Fibroblast of skin of left biceps (primary cell): ENCODE measurements at places on chromosomes 1 and 21.

DNA sequence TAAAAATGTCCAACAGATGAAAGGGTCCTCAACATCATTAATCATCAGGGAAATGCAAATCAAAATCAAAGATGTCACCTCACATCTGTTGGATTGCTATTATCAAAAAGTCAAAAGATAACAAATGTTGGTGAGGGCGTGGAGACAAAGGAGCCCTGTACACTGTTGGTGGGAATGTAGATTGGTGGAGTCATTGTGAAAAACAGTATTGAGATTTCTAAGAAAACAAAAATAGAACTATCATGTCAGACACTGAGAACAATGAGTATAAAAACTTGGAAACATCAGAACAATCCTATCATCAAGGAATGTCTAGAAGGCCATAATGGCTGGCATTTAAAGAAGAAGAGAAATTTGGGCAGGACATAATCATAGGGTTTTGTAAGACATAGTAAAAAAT is 209.2 kb upstream of the PTGFR start:
- DNase-seq, result no peak

GRCh38 chr1:117794073-117794472 is 135.3 kb downstream of the GDAP2 start:
- no peak for DNase-seq

DNA sequence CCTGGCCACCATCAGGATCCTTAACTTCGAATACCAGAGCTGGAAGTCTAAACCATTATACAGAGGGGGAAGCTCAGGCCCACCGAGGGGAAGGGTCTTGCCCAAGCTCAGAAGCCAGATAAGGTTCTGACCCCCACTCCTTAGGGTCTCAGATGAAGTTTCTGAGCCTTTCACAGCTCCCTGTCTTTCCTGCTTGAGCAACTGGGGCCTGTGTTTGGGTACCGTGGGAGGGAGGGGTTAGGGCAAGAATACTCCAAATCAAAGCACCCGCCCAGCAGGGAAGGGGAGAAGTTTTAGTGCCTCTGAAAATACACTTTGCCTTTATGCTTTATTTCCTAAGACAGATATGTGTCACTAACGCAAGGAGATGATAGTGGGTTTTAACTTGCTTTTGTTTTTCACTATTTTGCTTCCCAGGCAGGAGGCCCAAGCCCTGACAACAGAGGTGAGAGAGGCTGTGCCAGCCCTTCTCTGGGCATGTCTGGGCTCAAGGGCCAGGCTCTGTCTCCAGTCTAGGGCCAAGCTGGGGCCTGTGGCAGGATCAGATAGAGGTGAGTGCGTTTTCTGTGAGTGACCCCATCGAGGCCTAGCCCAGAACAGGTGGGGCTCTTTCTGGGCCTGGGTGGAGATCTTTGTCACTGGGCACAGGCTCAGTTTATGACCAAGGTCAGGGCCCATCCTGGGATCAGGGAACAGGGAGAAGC is 20.5 kb upstream of the TENT5B start:
- no peak for DNase-seq

DNA sequence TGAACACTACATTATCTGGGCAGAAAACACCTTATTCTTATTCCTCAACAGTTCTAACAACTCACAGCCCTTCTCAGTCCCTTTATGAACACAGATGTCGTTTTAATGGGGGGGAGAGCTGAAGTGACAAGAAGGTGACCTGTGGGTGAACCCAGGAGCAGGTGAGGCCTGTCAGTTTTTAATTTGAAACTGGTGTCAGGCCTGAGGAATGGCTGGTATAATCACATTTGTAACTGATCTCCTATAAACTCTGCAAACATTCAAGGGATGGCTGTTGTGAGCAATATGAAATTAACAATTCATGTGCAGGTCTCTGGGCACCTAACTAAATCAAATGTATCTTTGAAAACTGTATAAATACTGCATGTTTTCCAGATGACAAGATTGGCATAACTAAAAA is 362.1 kb upstream of the NR5A2 start:
- no peak for DNase-seq

DNA sequence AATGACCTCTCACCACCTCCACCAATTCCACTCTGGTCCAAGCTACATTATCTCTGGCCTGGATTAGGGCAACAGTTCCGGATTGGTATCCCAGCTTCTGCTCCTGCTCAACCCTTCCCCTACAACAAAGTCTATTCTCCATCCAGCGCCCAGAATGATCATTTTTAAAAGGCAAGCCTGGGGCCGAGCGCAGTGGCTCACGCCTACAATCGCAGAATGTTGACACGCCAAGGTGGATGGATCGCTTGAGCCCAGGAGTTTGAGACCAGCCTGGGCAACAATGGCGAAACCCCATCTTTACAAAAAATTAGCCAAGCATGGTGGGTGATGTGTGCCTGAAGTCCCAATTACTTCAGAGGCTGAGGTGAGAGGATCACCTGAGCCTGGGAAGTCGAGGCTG is 2.2 kb downstream of the LYST start:
- no peak for DNase-seq

DNA sequence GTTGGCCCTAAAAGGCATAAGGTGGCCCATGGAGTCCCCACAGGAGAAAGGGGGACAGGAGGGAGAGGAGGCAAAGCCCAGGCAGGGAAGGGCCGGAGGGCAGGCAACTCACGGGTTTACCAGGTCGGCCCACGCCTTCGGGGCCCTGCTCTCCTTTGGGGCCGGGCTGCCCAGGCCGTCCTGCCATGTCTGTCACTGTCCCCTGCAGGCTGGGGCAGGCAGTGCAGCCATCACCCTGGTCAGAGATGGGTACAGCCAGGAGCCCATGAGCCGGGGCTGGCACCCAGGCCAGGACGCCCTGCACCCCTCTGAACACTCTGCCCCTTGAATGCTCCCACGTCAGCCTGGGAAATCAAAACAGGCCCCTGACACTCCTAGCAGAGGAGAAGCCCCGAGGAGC is 19.8 kb downstream of the COL16A1 start:
- no peak for DNase-seq

DNA sequence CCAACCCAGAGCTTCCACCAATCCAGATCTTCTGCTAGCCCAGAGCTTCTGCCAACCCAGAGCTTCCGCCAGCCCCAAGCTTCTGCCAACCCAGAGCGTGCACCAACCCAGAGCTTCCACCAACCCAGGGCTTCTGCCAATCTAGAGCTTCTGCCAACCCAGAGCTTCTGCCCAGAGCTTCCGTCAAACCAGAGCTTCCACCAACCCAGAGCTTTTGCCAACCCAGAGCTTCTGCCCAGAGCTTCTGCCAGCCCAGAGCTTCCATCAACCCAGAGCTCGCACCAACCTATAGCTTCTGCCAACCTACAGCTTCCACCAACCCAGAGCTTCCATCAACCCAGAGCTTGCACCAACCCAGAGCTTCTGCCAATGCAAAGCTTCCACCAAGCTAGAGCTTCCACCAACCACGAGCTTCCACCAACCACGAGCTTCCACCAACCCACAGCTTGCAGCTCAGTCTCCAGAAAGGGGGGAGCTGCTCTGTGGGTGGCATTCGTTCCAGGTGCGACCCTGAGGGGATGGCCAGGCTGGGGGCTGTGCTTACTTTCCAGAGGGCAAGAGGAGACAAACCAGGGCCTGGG is 23.8 kb downstream of the CRYAA start:
- no peak for DNase-seq

GRCh38 chr21:34821717-34822116 is 152.9 kb downstream of the CLIC6 start:
- DNase-seq, result no peak

DNA sequence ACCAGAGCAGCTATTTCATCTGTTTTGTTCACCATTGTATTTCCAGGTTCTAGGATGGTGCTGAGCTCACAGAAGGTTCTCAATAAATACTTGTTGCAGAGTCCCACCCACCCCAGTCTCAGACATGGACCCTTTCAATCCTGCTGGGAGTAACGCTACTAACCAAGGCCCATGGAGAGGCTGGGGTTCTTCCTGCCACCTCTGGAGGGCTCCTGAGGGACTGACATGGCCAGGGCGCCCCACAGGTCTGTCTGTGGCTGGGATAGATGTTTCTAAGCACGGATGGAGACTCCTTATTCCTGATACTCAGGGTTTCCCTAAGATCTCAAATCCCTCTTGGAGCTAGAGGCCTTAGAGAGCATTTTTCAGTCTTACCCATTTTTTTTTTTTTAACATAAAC is 87.4 kb downstream of the EPHB2 start:
- no peak for DNase-seq

- no peak for DNase-seq
Observed at GRCh38 chr1:172400722-172401105, 19.8 kb upstream of the C1orf105 start.

- no peak for DNase-seq
Observed at GRCh38 chr21:36159356-36159921, 2.8 kb downstream of the DOP1B start.

- DNase-seq, result no peak
Observed at GRCh38 chr1:54355931-54356679, 50.1 kb downstream of the SSBP3 start.

DNA sequence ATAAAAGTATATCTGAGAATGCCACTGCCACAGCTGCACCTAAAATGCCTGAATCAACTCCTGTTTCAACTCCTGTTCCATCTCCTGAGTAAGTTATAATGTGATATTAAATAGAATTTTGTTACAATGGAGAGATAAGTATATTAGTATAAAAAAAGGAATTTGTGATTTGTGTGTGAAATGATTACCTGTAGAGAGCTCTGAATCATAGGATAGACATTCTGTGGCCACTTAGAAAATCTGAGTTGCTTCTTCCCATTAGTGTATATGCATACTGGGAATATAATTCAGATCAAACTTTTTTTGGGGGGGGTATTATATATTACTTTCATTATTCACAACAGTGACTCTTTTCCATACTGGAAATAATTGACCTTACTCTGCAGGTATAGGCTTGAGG is 52.9 kb downstream of the SUCO start:
- DNase-seq, result no peak

- no peak for DNase-seq
Observed at GRCh38 chr21:36415375-36415774, 30.2 kb downstream of the CHAF1B start.

- DNase-seq, result no peak
Observed at GRCh38 chr1:33379631-33380354, 51.1 kb downstream of the PHC2 start.

GRCh38 chr1:88204612-88205167 is 479.4 kb upstream of the PKN2 start:
- no peak for DNase-seq

DNA sequence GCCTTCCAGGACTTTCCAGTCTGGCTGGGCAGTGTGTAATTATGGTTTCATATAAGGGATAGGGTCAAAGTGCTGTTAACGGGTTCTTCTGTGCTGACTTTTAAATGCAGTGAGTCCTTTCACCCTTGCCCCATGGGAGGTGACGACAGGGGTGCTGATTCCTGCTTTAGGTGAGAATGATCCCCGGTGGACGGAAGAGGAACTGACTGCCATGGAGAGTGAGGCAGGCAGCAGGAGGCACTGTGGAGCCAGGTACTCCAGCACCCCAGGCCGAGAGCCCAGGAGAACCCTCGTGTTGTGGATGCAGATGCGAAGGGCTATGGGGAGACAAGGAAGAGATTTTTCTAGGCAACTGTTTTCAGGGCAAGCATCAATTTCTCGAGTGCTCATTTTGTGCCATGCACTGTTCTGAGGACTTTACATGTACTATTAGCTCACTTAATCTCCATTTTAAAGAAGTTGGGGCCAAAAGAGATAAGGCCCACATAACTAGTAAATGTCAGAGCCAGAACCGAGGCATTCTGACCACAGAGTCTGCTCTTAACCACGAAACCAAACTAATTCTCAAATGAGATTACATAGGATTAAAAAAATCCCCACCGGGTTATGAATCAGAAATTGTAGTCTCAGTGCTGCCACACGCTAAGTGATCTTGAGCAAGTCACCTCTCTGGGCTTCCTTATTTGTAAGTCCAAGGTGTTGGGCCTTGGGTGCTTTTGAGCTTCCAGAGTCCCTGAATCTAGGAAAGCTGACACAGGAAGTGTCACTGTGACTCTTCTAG is 28.2 kb downstream of the STPG1 start:
- no peak for DNase-seq

DNA sequence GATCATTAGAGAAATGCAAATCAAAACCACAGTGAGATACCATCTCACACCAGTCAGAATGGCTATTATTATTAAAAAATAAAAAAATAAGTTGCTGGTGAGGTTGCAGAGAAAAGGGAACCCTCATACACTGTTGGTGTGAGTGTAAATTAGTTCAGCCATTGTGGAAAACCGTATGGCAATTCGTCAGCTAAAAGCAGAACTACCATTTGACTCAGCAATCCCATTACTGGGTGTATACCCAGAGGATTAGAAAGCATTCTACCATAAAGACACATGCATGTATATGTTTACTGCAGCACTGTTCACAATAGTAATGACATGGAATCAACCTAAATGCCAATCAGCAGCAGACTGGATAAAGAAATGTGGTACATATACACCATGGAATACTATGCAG is 42.2 kb downstream of the GIPC2 start:
- no peak for DNase-seq

GRCh38 chr21:17393413-17393812 is 119.4 kb upstream of the CXADR start:
- no peak for DNase-seq

DNA sequence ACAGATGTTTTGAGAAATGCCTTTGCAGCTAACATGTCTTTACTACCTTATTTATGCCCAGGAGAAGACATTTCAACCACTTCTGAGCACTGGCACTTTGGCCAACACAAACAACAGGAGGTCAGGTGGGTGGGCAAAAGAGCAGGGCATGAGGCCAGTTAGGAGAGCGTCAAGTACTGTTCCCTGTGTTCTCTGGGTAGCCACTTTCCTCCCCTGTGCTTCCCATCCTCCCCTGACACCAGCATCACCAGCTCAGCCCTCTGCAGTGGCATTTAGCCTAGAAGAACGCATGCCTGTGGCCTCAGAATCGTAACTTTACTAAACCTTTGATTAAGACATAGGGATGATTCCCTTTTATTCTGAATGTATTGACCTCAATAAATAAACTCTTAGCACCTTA is 18.3 kb downstream of the BTG2 start:
- DNase-seq, result no peak

GRCh38 chr1:41664861-41665640 is 180.6 kb upstream of the EDN2 start:
- DNase-seq, result no peak

GRCh38 chr1:233788687-233789086 is 115.8 kb upstream of the SLC35F3 start:
- DNase-seq, result no peak

DNA sequence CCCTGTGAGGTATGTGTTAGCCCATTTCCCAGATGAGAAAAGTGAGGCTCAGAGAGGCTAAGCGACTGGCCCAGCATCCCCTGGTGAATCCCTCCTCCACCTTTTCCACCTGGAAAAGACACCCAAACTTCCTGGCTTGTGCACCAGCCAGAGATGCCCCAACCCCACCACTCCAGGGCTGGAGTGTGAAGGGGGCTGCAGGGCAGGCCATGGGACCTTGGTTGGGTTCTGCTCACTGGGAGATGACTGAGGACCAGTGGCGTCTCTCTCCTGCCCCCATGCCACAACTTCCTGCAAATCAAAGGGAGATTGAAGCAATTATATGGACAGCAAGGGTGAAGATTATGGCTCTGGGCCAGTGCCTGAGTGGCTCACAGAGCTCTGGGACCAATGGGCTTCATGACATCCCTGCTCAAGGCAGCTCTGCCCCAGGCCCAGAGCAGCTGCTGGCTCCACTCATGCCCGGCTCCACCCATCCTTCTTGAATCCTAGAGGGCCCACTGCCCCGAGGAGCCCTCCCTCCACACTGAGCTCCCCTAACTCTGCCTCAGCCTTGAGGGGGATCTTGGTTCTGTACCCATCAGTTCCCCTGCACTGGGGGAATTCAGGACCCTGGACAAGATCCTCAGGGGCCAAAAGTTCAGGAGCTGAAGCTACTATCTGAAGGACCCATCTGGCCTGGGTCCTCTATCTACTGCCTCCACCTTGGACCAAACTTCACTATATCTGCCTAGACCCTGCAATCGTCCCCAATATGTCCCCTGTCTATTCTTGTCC is 416.9 kb downstream of the PTPRU start:
- DNase-seq, result no peak
